Amygdala (tissue), 56 donors: ENCODE measurements at places on chromosomes 13 and 19.

- no peak for DNase-seq
These were observed 194.1 kb downstream of the NUFIP1 start for GRCh38 chr13:44795176-44795575.

- DNase-seq = no peak
These were observed 5.2 kb upstream of the ZNF836 start for GRCh38 chr19:52176574-52176973.

- no peak for DNase-seq
These were observed 832.0 kb upstream of the SLITRK5 start for GRCh38 chr13:86839221-86839620.

DNA sequence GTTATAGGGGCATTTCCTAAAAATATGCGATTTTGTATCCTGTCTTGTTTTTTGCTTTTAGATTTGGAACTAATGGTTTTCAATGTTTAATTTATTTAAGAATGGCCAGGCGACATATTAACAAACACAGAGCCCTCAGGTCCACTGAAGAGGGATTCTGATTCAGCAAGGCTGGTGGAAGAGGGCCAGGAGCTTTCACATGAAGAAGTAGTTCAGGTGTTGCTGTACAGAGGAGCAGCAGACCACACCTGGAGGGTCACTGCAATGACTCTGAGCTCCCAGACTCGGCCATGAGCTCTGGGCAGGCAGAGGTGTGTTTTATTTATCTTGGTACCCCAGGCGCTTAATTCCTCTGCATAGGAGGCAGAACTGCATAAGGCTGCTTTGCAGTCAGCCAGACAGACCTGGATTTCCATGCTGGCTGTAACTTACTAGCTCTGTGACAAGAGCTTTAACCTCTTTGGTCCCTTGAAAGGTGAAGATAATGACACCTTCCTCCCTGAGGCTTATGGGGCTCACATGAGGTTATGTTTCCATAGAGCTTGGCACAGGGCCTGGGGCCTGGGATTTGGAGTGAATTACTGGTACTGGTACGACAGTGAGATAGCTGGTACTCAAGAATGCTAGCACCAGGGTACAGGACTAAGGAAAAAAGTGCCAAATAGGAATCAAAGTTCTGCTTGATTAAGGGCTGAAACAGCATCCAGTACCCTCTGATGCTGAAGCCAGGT, 184.7 kb downstream of the OXGR1 start:
- no peak for DNase-seq

GRCh38 chr13:109385242-109385560, 401.2 kb downstream of the IRS2 start:
- DNase-seq = no peak

DNA sequence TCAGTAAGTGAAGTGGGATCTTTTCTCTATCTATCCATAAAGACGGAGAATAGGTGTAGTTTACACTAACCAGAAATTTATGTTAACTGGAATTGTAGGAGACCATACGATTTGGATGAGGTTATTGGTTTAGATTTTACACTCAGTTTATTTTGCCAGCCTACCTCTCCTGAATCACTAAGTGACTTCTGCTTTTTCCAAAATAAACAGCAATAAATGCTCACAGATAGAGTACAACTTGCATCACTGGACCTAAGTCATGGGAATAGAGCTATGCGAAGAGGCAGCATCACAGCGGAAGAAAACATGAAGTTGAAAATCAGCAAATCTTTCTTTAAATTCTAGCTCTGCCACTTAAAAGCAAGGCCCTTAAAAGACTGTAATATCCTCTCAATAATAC, 781.0 kb downstream of the LIG4 start:
- DNase-seq = no peak
